ENCODE measurements at places on chromosomes 5 and 9.
A peak's percentile ranks its signal among the peaks of the same experiment; 100 is the strongest.

DNA sequence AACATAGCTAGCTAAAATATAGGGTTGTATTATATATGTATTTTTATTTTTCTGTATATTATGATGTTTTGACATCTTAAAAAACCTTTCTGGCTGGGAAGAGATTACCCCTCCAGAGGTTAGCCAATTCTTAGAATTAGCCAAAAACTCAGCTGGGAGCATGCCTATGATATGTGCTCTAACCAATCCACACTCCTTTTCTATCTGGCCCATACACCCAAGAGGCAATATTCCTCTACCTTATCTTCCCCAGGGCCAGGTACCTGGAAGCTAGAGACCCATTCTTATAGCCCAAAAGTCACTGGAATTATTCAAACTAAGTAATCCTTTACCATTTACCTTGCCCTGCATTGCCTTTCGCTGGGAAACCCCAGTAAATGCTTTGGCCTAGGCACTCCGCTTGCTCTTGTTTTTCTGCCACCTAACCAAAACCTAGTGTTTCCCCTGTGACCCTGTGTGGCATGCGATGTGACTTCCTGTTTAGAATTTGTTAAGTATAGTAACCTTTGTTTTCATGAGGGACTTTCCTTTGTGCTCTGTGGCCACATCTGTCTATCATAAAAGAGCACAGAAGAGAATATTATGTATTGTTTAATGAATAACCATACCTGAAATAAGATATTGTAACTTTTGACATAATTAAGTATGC, 37.4 kb downstream of the CSNK1G3 start:
- DNase-seq: no peak

- no peak for DNase-seq
These were observed 23.9 kb upstream of the MAPK9 start for GRCh38 chr5:180315762-180316212.

DNA sequence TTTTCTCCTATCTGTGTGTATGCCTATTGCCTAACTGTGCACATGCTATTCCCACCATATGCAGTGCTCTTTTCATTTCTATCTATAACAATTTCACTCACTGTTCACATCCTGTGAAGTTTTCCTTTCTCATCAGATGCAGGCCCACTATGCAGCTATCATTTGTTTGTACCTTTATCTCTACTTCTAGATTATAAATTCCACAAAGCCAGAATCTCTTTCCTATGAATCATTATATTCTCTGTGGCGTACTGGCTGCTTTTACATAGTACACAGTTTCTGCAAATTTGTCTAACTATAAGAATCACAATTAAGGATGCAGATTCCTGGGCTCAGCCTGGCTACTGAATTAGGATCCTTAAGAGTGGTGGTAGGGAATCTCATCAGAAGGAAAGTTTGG, 600.8 kb upstream of the ARRDC3 start:
- no peak for DNase-seq

DNA sequence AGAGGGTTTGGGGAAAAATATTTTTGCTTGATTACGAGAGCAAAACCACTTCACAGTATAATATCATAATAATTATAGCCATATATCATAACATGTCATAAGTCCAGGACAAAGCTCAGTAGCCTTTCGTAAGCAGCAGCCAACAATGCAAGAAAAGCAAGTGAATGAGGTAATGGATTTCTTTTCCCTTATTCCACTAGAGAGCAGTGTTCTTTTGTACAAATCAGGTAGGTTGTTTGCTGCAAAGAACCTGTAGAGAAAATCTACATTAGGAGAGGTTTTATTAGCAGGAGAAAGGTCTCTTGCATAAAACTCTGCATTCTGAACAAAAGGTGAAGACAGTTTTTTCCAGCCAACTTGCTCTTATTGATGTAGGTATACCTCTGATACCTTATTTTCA, 1033.4 kb downstream of the TLE4 start:
- peak; percentile 8 for DNase-seq

DNA sequence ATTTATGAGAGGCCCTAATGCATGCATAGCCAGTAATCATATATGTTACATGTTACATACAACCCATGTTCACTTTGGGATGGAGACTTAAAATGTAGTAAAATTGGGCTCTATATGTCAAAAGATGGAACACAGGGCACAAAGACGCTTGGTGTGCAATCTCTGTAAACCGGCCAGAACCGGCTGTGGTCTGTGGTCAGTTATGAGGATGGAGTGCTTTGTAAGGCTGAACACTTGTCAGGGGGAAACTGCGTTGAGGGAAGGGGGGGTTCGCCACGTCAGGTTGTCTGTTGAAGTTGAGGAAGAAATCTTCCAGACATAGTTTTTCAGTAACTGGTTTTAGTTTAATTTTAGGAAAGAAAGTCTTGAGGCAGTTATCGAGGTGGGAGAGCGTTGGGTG, 2.7 kb upstream of the CKMT2 start:
- DNase-seq: no peak

DNA sequence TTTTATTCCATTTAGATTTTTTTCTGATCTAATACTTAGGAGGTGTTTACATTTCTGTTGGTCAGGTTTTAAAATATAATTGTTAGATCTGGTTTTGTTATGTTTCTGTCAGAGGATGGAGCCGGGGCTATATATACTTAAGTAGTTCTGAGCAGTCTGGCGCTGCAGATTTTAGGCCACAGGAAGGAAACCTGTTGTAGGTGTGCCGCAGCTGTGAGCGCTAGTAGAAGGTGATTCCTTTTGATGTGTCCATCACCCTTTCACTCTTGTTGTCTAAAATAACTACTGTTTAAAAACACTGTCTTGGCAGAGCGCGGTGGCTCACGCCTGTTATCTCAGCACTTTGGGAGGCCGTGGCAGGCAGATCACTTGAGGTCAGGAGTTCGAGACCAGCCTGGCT, 17.0 kb downstream of the ZBTB34 start:
- no peak for DNase-seq

- no peak for DNase-seq
These were observed 52.8 kb upstream of the PHF2 start for GRCh38 chr9:93523518-93524144.

DNA sequence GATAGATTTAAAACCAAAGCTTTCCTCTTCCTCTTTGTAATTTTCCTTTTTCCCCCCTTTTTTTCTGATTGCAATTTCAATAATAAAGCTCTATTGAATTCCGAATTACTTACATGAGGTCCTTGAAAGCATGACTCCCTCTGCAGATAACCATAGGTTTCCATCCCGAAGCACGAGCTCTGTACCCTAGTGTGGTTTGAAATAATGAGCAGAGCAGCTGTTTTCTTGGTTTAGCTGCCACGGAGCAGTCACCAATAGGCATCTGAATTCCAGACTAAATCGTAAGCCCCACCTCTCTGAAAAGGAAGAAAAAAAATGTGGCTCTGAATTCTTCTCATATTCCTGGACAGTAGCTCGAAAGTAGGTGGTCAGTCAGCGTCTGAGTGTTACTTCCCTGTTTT, 18.5 kb upstream of the GNE start:
- DNase-seq: no peak

DNA sequence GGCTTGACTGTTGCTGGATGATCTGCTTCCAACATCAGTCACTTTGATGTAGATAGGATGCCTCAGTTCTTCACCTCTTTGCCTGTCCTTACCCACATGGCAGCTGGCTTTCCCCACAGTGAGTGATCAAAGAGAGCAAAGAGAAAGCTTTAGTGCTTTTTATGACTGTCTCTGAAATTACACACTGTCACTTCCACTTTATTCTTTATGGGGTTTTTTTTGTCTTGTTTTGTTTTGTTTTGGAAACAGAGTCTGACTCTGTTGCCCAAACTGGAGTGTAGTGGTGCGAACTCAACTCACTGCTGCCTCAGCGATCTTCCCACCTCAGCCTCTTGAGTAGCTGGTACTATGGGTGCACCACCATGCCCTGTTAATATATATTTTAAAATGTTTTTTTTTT, 32.4 kb upstream of the C5orf24 start:
- no peak for DNase-seq
